ENCODE measurements at places on chromosomes 6 and 20. TPM values are rescaled to one million over a fixed set of nuclear protein-coding genes. Genes with fewer than 3 reads are reported as not detected.
A peak's percentile ranks its signal among the peaks of the same experiment; 100 is the strongest.

Gene TRAPPC3L
- not detected for total RNA-seq

DNA sequence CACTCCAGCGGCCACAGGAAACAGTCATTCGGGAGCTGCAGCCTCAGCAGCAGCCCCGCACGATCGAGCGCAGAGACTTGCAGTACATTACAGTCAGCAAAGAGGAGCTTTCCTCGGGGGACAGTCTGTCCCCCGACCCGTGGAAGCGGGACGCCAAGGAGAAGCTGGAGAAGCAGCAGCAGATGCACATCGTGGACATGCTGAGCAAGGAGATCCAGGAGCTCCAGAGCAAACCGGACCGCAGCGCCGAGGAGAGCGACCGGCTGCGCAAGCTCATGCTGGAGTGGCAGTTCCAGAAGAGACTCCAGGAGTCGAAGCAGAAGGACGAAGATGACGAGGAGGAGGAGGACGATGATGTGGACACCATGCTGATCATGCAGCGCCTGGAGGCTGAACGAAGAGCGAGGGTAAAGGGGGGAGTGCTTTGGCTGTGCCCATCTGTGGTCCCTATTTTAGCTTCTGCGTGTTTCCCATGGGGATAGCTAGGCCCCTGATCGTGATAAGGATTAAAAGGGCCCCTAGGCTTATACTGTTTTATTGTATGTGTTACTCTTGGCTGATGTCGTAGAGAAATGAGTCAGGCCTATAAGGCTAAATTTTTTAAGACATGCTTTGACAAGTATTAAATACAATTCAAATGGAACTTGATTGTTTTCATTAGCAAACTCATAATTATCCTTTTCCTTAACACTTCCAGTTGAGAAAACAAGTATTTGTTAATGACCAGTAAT is 45.5 kb upstream of the KIF25 start:
- H3K36me3 ChIP-seq: no peaks in the 10 kb centered on the region
- no peak overlapping the region for H3K27ac ChIP-seq
- DNase-seq: no peak
- H3K4me3 ChIP-seq: no peak overlapping the region
- no peaks in the 10 kb centered on the region for H3K4me1 ChIP-seq
- no peaks in the 10 kb centered on the region for H3K27me3 ChIP-seq

GRCh38 chr6:168941036-168941435 is 312.6 kb downstream of the THBS2 start:
- DNase-seq: no peak
- no peaks in the 10 kb centered on the region for H3K4me1 ChIP-seq
- H3K27me3 ChIP-seq: peaks cover 8% of the 10 kb centered on the region
- H3K4me3 ChIP-seq: no peak overlapping the region

GRCh38 chr6:145189836-145190235 is 545.5 kb downstream of the EPM2A start:
- no peak for DNase-seq
- H3K4me1 ChIP-seq: no peaks in the 10 kb centered on the region
- H3K4me3 ChIP-seq: no peak overlapping the region
- H3K27ac ChIP-seq: no peak overlapping the region
- H3K36me3 ChIP-seq: no peaks in the 10 kb centered on the region
- H3K27me3 ChIP-seq: no peaks in the 10 kb centered on the region

DNA sequence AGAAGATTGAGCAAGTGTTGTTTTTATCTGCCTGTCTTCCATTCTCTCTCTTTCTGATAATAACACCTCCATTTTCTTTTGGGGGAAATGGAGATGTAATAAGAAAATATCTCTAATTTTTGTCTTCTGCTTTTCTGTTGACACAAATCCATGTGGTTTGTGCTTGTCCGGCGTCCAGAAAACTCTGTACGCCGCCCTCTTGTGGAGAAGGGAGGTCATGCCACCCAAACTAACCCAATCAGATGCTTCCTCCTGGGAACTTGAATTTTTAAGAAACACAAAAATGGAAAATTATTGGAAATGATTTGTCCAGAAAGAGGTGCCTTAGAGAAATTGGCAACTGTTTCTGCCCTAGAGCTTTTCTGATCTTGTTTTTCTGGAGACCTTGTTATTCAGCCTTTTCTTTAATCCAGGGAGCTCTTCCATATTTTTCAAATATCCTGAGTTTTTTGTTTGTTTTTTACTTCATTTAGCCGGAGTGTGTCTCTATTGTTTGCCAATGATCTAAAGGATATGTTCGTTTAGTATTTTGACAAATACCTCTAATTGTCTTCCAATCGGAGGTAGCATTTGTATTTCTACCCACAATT is 17.8 kb upstream of the FNDC1 start:
- peaks cover 2% of the 10 kb centered on the region for H3K4me1 ChIP-seq
- peak; percentile 66 for DNase-seq
- H3K4me3 ChIP-seq: no peak overlapping the region
- H3K27ac ChIP-seq: no peak overlapping the region
- H3K27me3 ChIP-seq: peaks cover 2% of the 10 kb centered on the region

Gene MRAP2
- not detected for total RNA-seq

GRCh38 chr20:53683506-53683905 is 89.9 kb upstream of the ZNF217 start:
- H3K27me3 ChIP-seq: no peaks in the 10 kb centered on the region
- peaks cover 39% of the 10 kb centered on the region for H3K4me1 ChIP-seq
- DNase-seq: no peak
- H3K4me3 ChIP-seq: no peak overlapping the region

DNA sequence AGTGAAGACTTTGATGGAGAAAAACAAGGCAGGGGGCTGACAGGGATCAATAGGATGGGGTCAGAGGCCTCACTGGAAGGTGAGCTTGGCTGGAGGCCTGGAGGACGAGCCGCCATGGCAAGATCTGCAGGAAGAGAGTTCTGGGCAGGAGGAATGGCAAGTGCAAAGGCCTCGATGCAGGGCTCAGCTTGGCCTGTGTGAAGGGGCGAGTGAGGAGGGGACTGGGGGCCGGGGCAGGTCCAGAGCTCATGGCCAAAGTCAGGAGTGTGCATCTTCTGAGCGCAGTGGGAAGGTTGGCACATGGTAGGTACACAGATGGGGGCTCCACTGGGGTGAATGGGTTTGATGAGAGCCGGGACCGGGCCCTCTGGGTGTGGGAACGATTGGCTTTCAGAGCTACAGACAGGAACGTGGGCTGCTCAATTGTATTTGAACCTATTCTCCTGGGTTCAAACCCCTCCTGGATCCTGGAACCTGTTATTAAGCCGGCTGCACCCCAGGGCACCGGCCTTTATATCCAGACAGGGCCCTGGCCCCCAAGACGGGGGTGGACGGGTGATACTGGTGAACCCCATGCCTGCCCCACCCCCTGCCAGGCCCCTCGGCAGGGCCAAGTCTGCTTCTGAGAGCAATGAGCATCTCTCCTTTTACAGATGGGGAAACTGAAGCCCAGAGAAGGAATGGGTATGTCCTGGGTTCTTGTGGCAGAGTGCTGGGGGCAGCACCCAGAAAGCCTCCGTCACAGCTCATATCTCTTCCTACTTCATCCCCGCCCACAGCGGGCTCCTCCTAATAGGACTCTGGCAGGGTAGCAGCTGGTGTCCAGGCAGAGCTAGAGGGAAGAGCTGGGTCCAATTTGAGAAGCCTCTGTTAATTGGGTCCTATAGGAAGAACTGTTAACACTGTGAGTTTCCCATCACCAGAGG is 106.1 kb downstream of the CEBPB start:
- no peaks in the 10 kb centered on the region for H3K36me3 ChIP-seq
- H3K27ac ChIP-seq: no peak overlapping the region
- H3K4me3 ChIP-seq: no peak overlapping the region
- peaks cover 4% of the 10 kb centered on the region for H3K27me3 ChIP-seq
- no peak for DNase-seq

- peaks cover 14% of the 10 kb centered on the region for H3K4me1 ChIP-seq
- H3K36me3 ChIP-seq: peaks cover 58% of the 10 kb centered on the region
- DNase-seq: no peak
- no peak overlapping the region for H3K27ac ChIP-seq
- H3K27me3 ChIP-seq: no peaks in the 10 kb centered on the region
Measured at GRCh38 chr6:159778131-159778530, 11.3 kb downstream of the TCP1 start.

Gene TAGAP
- total RNA-seq: 112 TPM

DNA sequence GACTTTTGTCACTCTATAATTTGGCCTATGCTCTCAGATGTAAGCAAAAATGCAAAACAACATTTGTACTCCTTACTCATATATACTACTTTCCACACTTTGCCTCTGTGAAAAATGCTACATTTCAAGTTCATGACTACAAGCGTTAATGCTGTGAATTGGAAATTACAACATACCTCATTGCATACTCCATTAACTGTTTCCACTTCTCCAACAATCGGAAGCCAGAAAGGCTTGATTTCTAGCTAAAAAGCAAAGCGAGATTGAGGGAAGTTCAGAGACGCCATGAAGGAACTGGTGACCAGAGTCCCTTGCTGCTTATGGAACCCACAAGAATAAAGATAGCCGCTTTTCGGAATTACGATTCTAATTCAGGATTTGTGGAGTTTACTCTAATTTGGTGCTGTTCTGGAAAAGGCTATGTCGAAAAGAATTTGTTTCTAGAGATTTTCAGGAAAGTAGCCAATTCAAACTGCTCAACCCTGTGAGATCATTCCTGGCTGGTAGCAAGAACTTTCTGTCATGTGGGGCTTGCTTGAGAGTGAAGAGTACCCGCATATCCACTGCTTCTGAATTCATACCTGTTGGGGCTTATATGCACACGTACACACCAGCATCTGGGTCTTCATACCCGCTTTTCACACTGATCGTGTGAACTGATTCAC is 98.0 kb upstream of the CITED2 start:
- H3K27ac ChIP-seq: no peak overlapping the region
- DNase-seq: no peak
- no peaks in the 10 kb centered on the region for H3K4me1 ChIP-seq
- H3K4me3 ChIP-seq: no peak overlapping the region
- no peaks in the 10 kb centered on the region for H3K27me3 ChIP-seq

DNA sequence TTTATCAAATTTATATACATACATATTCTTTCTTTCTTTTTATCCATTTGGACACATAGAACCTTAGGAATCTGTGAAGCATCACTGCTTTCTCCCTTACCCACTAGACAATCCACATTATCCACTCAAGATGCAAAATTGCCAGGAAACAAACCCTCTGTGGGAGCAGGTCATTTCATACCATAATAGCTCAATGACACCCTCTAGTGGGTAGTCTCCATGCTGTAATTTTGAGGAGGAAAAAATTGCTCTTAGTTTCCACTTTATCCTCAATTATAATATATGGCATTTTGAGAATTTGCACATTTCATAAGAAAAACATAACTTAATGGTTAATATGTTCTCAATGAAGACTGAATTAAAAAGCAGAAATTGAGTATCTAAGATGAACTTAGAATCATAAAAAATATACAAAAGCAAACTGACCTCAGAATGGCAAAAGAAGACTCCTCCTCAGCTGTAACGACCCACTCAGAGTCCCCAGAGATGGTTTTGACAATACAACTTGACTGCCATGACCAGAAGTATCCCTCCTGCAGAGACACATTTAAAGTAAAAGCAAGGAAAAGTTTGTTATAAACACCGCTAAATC is 164.1 kb downstream of the FRK start:
- H3K27ac ChIP-seq: no peak overlapping the region
- no peaks in the 10 kb centered on the region for H3K36me3 ChIP-seq
- H3K4me1 ChIP-seq: no peaks in the 10 kb centered on the region
- peaks cover 4% of the 10 kb centered on the region for H3K27me3 ChIP-seq

- H3K4me3 ChIP-seq: no peak overlapping the region
- H3K27me3 ChIP-seq: no peaks in the 10 kb centered on the region
- peaks cover 16% of the 10 kb centered on the region for H3K4me1 ChIP-seq
- H3K27ac ChIP-seq: no peak overlapping the region
- H3K36me3 ChIP-seq: no peaks in the 10 kb centered on the region
Measured at GRCh38 chr6:6689400-6690143, 101.1 kb downstream of the LY86 start.

Gene BPHL
- total RNA-seq: 8.4 TPM

Gene PDYN
- total RNA-seq: not detected

- peaks cover 19% of the 10 kb centered on the region for H3K27me3 ChIP-seq
- H3K27ac ChIP-seq: no peak overlapping the region
- no peaks in the 10 kb centered on the region for H3K4me1 ChIP-seq
- no peak for DNase-seq
- H3K36me3 ChIP-seq: no peaks in the 10 kb centered on the region
Measured at GRCh38 chr20:46303176-46303956, 4.9 kb downstream of the CDH22 start.

Gene SGK2
- total RNA-seq: 0.16 TPM

- no peak overlapping the region for H3K27ac ChIP-seq
- no peak for DNase-seq
- H3K4me3 ChIP-seq: no peak overlapping the region
- H3K27me3 ChIP-seq: no peaks in the 10 kb centered on the region
- H3K4me1 ChIP-seq: no peaks in the 10 kb centered on the region
Measured at GRCh38 chr6:87350516-87350915, 5.9 kb downstream of the C6orf163 start.

DNA sequence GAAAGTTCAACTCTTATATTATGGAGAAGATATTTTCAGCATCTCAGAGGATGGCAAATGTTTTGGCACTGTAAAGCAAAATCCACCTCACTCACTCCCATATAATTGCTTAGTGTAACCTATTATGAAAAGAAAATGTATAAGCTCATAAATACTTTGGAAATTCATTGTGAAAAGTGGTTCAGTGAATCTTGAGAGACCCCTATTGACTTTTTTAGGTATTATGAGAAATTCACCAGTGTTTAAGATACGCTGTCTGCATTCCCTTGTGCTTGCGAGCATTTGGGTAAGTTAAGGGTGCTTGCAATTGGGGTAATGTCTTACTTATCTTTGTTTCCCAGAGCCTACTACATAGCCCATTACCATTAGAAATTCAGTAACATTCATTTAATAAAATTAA is 66.3 kb upstream of the BMP5 start:
- no peak overlapping the region for H3K4me3 ChIP-seq
- no peak overlapping the region for H3K27ac ChIP-seq
- H3K4me1 ChIP-seq: no peaks in the 10 kb centered on the region
- H3K36me3 ChIP-seq: no peaks in the 10 kb centered on the region
- H3K27me3 ChIP-seq: no peaks in the 10 kb centered on the region

- DNase-seq: peak; percentile 83
- no peaks in the 10 kb centered on the region for H3K27me3 ChIP-seq
- H3K36me3 ChIP-seq: peaks cover 53% of the 10 kb centered on the region
- peaks cover 36% of the 10 kb centered on the region for H3K4me1 ChIP-seq
Measured at GRCh38 chr20:44909872-44910689, at the start of gene PABPC1L. PABPC1L (plus strand) TSS chr20:44910060; CDS start chr20:44910144, 84 bp downstream.

DNA sequence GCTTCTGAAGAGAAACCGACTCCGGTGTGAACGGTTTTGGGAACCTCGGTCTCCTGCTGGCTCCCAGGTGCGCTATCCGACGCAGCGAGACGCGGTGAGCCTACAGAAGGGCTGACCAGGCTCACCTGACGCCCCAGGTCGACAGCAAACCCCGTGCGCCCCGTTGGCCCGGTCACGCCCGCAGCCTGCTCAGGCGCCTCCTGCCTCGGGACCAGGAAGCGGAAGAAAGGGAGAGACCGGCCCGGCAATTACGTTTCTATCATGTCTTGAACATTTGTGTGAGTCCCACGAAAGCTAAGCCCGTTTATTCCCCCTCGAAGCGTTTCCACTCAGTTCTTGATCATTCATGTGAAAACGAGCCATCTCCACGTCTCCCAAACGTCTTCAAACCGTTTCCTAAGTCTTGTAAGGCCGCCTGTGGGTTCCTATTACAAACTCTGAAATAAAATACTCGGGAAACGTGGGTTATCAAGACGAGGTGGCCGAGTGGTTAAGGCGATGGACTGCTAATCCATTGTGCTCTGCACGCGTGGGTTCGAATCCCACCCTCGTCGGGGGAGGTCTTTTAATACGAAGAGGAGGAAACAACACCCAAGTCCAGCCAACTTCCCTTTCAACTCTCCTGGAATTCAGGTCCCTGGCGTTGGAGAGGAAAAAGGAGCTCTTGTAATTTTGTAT is 150.5 kb upstream of the PRSS16 start:
- DNase-seq: peak; percentile 70
- H3K4me1 ChIP-seq: peaks cover 9% of the 10 kb centered on the region
- peaks cover 50% of the 10 kb centered on the region for H3K27me3 ChIP-seq
- H3K27ac ChIP-seq: no peak overlapping the region
- no peaks in the 10 kb centered on the region for H3K36me3 ChIP-seq

Measured in activated CD8-positive, alpha-beta T cell treated with anti-CD3 and anti-CD28 coated beads for 36 hours (primary cell).